ENCODE measurements at places on chromosomes 13 and 19.
A peak's percentile ranks its signal among the peaks of the same experiment; 100 is the strongest.

- no peak for DNase-seq
These were observed 25.9 kb downstream of the RCBTB2 start for GRCh38 chr13:48507021-48507420.

- DNase-seq = peak; percentile 34
These were observed 15.7 kb downstream of the PLIN3 start for GRCh38 chr19:4851551-4852290.

DNA sequence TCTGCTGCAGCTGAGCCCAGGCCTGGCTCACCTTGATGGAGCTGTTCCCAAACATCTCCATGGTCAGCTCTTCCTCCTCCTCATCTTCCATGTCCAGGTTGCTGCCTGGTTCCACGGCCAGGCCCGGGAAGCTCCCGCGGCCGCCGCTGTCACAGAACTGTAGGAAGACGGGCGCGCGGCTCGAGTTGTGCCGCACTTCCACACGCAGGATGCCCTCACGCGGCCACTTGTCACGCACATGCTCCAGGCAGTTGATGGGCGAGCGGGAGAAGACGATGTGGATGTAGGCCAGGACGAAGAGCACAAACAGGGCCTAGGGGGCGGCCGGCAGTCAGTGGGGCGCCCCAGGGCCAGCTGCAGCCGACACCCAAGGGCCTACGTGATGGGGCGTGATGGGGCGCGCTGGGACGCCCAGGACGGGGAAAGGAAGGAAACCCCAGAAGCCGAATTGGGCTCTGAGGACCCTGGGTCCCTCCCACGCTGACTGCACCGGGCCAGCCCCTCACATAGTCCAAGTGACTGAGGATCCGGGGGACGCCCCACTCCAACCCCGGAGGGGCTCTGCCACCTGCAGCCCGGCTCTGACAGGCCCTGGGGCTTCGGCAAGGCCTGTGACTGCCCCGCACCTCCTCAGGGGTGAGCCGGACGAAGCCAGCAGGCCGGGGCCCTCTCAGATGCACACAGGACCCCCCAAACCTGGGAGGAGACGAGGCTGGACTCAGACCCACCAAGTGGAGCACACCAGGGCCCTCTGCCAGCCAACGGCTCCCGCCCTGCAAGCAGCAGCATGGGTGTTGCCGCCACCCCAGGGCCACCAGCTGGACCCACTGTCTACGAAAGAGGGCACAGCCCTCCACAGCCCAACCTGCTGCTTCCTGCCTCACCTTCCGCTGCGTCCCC is 6.5 kb downstream of the TMEM259 start:
- no peak for DNase-seq

- no peak for DNase-seq
These were observed 20.0 kb downstream of the ELL start for GRCh38 chr19:18501832-18502231.

Data from anterior cingulate cortex (tissue), 58 donors.